T-cell (primary cell): ENCODE measurements at places on chromosomes 1 and 21.

DNA sequence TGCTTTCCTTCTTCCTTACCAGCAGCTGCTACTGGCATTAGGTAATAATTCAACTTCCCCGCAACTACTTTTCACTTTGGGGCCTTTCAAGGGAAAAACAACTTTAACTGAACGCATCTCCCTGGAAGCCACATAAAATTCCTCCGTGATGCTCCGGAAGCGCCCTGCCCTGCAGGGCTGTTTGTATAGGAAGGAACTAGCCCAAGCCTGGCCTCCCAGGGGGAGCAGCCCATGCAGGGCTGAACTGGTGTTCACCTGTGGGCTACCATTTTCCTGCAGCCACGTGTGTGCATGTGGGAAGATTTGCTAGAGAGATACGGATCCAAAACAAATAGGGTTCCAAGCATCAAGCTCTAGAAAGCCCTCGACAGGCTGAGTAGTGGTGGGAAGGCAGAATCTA lies 14.4 kb downstream of the CLDN14 start:
- no peak for DNase-seq

- no peak for DNase-seq
Observed at GRCh38 chr1:117077267-117077666, 17.1 kb downstream of the TTF2 start.

- DNase-seq: no peak
Observed at GRCh38 chr1:234620272-234621126, 10.5 kb upstream of the IRF2BP2 start.

GRCh38 chr1:85372683-85373377 lies 92.1 kb downstream of the DDAH1 start:
- DNase-seq: no peak

- peak; percentile 56 for DNase-seq
Observed at GRCh38 chr1:116817582-116818064, 63.4 kb downstream of the CD2 start.

DNA sequence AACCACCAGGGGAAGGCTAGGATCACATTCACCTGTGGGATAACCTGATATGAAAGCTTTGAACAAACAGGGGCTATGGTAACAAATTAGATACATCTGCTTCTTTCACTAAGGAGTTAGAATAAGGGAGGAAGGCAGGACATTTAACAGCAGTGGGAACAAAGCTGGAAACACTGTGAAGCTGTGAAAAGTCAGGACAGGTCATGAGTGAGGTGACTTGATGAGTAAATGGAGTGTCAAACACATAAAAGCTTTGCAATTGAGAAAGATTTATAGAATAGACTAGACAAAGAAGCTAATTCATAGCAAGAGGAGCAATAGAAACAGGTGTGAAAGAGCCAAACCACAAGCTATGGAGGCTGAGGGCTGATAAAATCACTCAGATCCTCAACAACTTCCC lies 110.0 kb downstream of the ASTN1 start:
- no peak for DNase-seq

GRCh38 chr1:243621973-243622372 lies 228.1 kb downstream of the AKT3 start:
- no peak for DNase-seq

DNA sequence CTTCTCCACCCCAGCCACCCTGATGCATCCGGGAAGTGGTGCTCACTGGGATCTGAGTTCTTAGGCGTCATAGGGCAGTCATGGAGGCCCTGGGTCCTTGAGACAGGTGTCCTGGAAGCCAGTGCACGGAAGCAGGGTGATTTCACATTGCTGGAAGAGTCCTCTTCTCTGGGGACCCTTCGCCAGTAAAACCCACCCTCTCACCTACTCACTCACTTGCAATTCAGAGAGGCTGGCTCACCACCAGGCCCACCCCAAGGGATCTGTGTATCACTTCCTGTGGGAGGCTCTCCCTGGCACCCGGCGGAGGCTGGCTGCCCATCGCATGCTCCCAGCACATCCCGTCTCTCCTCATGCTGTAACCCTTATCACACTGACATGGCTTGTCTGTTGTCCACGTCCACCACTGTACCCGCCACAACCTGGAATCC lies 40.2 kb upstream of the EPS8L3 start:
- DNase-seq: no peak

DNA sequence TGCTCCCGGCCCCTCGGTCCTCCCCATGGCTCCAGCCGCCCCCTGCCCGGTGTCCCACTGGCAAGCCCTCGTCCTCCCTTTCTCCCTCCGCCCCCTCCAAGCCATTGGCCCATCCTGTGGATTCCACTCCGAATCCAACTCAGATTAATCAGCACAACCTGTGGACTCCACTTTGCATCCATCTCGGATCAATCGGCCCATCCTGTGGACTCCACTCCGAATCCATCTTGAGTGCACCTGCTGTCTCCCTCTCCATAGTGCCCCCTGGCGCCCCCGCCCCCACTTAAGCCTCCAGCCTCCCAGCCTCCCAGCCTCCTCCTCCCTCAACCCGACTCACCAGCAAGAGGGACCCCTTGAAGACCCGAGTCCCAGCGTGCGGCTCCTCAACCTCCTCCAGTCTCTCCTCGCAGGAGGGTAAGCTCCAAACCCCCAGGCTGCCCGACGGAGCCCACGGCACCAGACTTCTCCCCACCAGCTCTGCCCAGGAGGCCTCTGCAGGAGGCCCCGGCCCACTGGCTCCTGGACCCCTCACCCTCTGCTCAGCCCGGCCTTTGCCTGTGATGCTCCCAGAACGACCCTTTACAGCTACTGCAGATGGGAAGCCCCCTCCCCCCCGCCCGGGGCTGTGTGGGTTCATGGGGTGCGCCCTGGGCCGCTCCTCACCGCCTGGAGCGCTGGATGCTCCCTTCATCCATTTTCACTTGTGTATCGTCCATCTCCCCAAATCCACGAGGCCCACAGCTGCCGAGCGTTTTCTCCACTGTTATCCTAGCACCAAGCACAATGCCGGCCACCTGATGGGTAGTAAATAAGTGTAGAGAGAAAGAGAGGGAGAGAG lies 40.6 kb upstream of the TSPEAR start:
- no peak for DNase-seq

GRCh38 chr1:58657082-58657481 lies 42.8 kb downstream of the MYSM1 start:
- DNase-seq: no peak
